Common myeloid progenitor, CD34-positive (primary cell): ENCODE measurements at places on chromosomes 6 and 20.
A peak's percentile ranks its signal among the peaks of the same experiment; 100 is the strongest.

- DNase-seq = no peak
Observed at GRCh38 chr6:82322386-82322785, 41.2 kb upstream of the TPBG start.

DNA sequence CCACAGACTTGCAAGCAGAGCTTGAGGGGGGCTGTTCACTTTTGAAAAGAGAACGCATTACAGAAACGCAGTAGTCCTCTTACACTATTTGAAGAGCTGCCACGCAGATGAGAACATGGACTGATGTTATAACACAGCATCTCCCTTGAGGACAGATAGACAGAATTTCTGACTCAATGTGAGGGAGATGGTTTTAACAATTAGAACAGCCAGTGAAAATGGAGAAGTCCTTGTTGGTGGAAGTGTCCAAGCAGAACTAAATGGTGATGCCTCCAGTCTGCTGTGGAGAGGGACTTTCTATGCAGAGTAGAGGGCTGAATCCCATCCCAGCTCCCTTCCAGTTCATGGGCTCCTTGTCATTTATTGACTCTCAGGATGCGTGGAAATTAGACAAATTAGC, 100.0 kb downstream of the RREB1 start:
- DNase-seq = no peak

DNA sequence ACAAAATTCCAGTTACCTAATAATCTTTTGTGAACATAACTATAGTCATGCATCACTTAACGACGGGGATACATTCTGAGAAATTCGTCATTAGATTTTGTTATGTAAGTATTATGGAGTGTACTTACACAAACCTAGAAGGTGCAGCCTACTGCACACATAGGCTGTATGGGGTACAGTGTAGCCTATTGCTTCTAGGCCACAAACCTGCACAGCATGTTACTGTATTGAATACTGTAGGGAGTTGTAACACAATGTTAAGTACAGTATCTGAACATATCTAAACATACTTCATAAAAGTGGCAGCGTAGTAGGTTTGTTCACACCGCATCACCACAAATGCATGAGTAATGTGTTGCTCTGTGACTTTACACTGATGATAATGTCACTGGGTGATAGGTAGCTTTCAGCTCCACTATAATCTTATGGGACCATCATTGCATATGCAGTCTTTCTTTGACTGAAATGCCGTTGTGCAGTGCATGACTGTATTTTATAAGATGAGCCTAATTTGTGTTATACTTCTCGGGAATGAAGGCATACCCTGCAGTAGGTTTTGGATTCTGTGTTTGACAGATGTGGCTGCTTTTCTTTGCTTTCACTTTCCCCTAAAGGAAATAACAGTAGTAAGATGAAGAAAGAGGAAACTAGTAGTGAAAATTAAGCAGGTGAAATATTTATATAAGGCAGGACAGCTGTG, 365.6 kb downstream of the FARS2 start:
- peak; percentile 75 for DNase-seq

DNA sequence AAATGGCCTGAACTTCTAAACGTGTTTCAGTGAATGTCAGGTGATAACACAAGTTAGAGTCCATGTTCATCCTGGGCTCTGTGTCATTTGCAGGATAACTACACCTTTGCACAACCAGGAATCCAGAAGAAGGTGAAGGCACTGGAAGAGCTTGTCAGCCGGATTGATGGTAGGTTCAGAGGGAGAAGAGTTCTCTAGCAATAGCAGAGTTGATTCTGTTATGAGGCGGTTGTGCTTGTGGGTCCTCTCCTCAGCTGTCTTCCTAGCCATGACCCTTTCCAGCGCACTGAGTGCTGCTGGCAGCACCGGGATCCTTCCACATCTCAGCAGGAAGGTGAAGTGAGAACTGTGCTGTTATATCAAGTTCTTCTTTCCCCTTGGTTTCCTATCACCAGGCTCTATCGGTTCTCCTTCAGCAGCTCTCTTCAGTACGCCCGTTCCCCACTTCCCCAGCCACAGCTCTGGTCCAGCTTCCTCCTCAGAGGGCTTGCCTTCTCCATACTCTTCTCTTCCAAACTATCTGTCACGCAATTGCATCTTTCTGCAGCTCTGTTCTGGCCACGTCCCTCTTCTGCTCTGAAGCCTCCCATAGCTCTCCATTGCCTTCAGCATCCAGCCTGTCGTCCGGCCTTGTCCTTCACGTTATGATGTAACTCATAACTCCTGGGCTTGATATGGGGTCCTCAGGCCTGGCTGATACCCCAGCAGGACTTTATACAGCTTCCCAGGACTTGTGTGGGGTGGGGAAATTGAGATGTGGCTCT, 39.9 kb upstream of the RNF8 start:
- DNase-seq = no peak

- DNase-seq = peak; percentile 37
Observed at GRCh38 chr20:59247731-59248684, 52.4 kb upstream of the EDN3 start.

GRCh38 chr6:14766391-14766994, 479.4 kb upstream of the JARID2 start:
- no peak for DNase-seq

GRCh38 chr6:108476376-108476775, 84.3 kb upstream of the FOXO3 start:
- no peak for DNase-seq

DNA sequence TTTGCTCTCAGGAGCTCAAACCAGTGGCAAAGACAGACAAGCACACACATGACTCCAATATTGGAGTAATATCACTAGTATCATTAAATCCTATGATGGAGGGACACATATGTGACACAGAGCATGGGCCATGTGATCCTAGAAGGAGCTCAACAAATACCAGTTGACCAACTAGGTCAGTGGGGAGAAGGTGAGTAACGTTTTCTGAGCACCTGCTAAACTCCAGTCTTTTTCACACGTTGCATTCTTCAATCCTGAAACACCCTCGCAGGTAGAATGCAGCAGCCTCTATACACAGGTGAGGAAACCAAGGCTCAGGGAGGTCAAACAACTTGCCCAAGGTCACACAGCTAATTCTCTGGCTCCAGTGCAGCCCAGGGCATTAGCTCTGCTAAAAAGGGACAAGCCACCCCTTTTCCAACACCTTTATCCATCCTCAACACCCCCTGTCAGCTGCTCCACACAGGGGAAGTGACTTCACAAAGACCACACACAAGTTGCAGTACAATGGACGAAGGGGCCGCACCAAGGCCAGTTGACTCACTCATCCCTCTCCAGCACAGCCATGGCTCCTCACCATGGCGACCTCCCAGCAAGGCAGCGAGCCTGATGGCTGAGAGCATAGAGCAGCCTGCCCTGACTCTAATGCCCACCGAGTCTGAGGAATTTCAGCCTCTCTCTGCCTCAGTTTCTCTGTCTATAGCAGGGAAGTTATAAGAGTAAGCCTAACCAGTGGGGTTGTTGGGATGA, 4.4 kb downstream of the CAPN11 start:
- DNase-seq = no peak

GRCh38 chr20:1933465-1933870, 38.3 kb downstream of the SIRPA start:
- no peak for DNase-seq

GRCh38 chr20:10505827-10506226, 70.7 kb downstream of the SLX4IP start:
- DNase-seq = no peak

DNA sequence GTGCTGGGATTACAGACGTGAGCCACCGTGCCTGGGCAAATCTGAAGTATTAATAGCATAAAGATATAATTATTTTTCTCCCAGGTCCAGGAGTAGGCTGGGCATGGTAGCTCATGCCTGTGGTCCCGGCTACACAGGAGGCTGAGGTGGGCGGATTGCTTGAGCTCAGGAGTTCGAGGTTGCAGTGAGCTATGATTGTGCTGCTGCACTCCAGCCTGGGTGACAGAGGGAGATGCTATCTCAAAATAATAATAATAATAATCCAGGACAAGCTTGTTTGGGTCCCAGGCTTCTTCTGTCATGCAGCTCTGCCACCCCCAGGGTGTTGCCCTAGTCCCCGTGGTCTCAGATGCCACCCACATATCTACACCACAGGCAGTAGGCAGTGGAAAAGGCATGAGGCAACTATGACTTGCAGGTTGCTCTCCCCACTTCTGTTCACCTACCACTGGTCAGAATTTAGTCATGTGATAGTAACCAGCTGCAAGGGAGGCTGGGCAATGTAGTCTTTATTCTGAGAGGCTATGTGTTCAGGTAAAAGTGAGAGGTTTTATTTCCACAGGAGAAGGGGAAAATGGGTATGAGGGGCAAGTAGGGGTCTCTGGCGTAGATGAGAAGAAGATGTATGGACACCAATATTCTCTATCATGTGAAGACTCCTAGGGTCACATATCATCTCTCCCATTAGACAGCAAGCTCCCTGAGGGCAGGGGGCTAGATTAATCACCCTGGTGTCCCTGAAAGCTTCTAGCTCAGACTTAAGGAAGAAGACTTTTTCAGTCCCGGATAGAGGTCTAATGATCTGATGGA, 25.7 kb downstream of the TCF15 start:
- peak; percentile 54 for DNase-seq

DNA sequence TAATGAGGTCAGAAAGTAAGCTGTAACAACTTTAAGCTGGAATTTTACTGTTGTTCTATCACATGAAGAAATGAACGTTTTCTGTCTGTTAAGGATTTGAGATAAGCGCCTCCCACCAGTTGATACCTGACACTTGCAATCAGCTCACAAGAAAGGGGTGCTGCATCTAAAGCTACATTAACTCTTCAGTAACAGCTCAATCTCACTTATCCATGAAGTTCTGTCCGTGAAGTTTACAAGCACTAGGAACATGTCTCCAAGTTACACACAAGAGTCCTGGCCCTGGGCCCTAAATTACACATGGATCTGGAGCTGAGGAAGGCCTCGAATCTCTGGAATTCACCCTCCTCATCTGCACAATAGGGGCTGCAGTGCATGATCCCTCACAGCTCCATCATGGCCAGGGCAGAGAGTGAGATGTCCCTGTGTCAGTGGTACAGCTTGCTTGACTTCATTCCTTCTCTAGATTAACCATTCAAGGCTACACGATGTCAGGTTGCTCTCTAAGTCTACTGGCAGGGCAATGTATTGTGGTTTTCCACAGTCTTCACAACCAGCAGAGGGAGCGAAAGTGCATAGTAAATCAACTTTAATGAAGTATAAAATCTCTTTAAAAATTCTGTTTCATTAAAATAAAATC, 182.4 kb upstream of the MCHR2 start:
- DNase-seq = peak; percentile 42

- no peak for DNase-seq
Observed at GRCh38 chr20:32560989-32561830, 23.9 kb downstream of the NOL4L start.

DNA sequence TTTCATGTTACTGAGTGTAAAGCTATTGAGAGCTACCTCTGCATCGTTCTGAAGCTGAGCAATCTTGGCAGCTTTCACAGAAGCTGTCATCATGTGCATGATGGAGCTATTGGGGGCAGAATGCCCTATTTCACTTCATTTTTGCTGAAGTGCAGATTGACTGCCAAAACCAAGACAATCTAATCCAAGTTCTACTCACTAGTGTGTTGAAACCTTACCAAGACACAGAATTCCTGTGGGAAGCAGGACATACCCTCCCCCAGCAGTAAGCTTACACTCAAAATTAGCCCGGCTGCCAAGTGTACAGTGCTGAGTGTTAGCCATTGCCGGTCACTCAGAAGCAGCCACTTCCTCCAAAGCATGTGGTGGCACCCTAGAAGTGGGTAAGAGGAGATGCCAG, 177.3 kb upstream of the TENT5A start:
- DNase-seq = no peak

GRCh38 chr6:163414946-163415619, 565 bp downstream of the QKI start:
- DNase-seq = no peak

GRCh38 chr6:167093922-167094432, 28.9 kb upstream of the CCR6 start:
- DNase-seq = no peak

DNA sequence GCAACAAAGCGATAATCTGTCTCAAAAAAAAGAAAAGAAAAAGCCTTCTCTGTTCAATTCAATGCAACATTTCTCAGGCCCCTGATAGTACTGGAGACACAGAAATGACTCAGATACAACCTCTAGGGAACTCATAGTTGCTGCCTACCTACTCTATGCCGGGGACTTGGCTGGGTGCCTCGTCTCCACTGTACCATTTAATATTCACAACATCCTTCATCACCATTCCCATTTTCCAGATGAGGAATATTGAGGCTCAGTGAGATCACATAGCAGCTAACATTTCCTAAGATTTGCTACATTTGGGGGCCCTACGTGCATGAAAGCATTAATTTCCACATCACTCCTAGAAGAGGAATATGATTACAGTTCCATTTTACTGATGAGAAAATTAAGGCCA, 7.5 kb downstream of the NOL4L start:
- DNase-seq = no peak

GRCh38 chr6:116108836-116109235, 8.2 kb downstream of the NT5DC1 start:
- no peak for DNase-seq

DNA sequence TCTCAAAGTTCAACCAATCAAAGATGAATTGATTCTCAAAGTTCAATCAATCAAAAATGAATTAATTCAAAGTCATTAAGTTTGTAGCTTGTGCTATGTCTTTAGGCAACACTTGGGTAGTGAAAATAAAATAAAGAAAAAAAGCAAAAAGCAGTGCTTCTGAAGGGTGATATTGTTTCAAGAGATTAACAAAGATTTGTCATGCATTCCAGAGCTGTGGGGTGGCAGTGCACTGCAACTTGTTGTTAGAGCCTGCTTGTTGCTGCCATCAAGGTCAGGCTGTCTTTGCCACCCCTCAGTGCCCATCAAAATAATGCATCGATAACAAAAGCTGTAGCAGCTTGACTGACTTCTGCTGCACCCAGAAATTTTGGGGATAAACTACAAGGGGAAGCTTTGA, 128.6 kb downstream of the RNF144B start:
- no peak for DNase-seq

DNA sequence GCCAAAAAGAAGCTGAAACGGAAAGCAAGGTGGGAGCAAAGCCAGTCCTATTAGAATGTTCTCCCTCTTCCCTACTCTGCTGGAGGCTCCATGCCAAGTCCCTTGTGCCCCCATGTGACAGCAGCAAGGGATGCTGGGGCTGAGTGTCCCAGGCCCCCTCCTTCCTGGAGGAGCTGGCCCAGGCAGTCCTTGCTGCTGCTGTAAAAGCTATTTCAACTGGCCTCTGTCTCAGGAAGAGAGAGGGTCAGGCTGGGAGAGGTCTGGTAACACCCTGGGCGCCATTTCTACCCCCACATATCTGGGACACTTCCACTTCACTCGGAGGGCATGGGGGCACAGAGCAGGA, 25.0 kb downstream of the TTBK1 start:
- DNase-seq = no peak

GRCh38 chr20:35463455-35464300, 8.3 kb downstream of the CEP250 start:
- peak; percentile 71 for DNase-seq
